ENCODE measurements at places on chromosomes 16 and 17.

DNA sequence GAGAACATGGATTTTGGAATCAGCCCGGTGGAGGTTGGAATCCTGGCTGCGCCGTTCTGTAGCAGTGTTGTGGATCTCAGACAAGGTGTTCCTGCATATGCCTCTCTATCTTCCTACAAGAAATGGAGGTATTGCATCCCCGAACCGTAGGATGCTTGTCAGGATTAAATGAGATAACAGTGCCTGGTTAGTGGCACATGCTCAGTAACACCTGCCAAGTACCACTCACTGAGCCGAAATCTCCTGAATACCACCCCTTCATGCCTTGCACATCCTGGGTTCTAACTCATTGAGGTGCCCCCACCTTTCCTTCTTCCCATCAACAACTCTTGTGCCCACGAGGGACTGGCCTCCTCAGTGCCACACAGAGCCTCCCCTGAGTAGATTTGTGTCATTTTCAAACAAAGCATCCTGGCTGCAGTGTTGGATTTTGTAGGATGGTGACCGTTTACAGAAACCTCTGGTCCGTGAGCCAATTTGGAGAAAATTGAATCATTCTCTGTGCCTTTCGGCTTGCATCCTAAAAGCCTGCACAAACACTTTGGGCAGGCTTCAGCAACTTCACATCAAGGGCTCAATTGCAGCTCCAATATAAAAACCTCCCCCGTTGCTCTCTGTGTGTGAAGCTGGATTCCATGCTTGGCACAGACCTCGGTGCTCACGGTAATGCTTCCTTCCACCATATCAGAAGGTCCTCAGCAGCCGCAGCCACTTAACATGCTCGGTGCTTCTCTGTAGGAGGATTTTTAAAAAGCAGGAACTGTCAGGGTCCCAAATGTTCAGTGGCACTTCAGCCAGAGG, 84.2 kb downstream of the WWOX start:
- DNase-seq: no peak

DNA sequence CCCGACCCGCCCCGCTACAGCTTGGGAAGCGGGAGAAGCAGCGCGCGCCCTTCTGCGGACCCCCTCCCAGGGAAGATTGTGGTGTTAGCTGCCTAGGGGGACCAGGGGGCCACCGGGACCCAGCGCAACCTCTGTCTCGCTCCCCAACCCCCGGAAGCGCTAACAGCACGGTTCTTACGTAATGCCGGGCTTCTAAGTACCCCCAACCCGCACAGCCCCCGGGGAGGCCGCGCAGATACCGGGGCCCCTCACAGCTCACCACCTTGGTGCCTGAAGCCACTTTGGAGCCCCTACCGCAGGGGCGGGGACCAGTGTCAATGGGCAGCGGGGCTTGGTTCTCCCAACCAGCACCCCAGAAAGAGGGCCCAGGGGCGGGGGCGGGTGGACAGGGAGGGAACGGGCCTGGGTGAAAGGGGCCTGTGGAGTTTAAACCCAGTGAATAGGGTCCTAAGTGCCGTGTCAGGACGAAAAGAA, 348 bp downstream of the MPP2 start:
- no peak for DNase-seq

GRCh38 chr17:61474235-61474927, 22.2 kb downstream of the TBX4 start:
- DNase-seq: no peak

DNA sequence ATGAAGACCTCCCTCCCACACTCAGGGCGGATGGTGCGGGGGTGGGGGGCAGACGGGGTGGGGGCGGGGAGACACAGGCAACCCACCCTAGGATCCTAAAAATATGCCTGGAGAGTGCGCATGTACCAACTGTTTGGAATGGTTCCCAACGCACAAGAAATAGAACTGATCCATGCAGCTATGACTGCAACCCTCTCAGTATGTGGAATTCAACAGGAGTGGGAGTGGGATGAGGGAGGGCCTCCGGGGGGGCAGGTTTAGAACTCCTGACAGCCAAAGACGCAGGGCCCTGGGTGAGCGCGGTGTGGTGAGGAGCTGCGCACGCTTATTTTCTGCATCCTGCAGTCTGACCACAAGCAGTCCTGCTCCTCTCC, 1.1 kb upstream of the P2RX5 start:
- no peak for DNase-seq

GRCh38 chr16:27585200-27585599, 35.3 kb downstream of the KATNIP start:
- DNase-seq: no peak

- DNase-seq: no peak
Measured at GRCh38 chr17:29593591-29594518, 923 bp downstream of the ANKRD13B start.

DNA sequence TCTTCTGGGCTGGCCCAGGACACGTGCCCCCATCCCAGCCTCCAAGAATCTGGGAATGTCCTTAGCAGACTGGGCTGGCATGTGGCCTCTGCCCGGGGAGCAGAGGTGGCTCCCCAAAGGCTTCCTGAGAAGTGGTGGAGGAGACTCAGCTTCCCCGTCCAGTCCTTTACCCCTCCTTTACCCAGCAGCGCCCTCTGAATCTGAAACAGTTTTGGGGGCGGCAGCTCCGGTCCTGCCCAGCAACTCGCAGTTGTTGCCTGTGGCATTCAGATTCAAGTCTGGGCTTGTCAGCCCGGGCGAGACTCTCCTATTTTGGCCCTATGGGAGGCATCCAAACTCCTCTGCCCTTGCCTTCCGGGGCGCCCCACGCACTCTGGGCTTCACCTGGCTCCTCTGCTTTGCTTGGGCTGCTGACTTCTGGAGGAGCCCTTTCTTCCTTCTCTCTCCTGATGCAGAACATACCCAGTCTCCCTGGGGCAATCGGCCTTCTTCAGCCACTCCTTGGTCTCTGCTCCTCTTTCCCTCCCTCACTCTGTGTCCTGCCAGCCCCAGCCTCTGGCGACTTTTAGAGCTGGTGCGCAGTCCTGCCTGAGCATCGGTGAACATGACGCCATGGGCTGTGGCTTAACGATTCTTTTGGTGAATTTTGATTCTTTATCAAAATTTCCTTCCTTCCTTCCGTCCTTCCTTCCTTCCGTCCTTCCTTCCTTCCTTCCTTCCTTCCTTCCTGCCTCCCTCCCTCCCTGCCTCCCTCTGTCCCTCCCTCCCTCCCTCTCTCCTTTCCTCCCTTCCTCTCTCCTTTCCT, 55.2 kb downstream of the CMIP start:
- DNase-seq: no peak

- DNase-seq: no peak
Measured at GRCh38 chr17:30318155-30318554, 15.7 kb downstream of the TMIGD1 start.

DNA sequence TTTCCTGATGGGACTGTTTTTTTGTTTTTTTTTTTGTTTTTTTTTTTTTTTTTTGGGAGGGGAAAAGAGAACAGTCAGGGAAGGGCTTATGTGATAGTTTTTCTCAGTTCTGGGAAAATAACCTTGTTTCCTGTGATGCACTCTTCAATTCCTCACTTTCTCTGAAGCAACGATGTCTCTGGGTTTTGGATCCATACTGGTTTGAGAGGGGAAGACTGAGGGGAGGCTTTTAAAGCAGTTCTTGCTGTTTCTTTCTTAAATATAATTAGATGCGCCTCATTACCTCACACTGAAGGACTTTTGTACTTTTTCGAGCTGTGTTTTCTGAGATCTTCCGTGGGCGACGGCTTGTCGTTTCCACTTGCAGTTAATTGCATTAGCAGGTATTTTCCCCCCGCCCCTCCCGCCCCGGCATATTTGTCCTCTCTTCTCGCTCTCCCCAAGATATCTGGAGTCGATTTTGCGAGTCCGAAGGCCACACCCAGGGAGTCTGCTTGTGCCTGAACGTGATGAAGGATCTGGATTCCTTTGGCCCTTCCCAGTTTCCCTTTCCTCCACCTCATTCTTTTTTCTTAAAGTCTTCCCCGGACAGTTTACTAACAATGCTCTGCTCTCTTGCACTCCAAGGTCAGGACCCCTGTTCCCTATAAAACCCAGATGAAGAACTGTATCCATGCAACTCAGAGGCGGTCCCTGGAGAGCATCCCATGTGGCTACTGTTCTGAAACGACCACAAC, 125.2 kb upstream of the ZFHX3 start:
- no peak for DNase-seq

DNA sequence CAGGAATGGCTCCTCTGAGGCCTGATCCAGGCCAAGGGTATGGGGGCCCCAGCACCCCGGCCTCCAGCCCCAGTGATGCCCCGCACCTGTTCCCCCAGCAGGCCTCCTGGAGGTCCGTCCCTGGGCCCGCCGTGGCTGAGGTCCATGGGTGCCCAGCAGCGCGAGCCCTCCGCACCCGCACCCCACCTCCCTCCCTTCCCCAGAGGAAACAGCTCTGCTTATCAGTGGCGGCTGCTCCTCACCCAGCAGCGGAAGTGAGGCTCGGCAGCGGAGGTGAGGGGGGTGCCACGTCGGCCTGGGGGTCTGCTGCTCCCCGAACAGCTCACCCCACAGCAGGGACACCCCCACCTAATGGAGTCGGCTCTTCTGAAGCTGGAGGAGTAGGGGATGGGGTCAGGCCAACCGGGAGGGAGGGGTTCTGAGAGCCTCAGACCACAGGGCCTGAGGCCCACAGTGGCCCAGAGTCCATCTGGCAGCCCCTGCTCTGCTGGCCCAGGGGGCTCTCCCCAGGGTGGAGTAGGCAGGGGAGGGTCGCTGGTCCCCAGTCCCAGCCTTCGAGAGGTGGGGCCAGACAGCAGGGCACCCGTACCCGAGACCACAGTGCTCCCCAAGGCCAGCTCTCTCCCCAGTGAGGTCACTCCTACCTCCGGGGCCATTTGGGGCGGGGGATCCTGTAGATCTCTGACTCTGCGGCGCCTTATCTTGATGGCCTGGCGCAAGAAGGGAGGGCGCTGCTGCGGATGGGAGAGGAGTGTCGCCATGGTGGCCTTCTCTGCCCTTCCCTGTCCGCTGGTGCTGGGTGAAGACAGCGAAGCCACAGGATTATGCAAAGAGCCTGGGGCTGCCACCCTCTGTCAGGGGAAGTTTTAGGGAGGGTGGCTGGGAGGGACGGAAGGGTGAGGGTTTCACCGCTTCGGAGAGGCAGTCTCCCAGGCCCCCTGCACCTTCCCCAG, at the start of gene UNC13D:
TSS of gene UNC13D (minus strand) at position 828 of the 953 bp plus-strand sequence. CDS start at position 761, 67 bp downstream.
- DNase-seq: peak; percentile 48

- no peak for DNase-seq
Measured at GRCh38 chr17:80361495-80362220, 53.3 kb upstream of the ENDOV start.

DNA sequence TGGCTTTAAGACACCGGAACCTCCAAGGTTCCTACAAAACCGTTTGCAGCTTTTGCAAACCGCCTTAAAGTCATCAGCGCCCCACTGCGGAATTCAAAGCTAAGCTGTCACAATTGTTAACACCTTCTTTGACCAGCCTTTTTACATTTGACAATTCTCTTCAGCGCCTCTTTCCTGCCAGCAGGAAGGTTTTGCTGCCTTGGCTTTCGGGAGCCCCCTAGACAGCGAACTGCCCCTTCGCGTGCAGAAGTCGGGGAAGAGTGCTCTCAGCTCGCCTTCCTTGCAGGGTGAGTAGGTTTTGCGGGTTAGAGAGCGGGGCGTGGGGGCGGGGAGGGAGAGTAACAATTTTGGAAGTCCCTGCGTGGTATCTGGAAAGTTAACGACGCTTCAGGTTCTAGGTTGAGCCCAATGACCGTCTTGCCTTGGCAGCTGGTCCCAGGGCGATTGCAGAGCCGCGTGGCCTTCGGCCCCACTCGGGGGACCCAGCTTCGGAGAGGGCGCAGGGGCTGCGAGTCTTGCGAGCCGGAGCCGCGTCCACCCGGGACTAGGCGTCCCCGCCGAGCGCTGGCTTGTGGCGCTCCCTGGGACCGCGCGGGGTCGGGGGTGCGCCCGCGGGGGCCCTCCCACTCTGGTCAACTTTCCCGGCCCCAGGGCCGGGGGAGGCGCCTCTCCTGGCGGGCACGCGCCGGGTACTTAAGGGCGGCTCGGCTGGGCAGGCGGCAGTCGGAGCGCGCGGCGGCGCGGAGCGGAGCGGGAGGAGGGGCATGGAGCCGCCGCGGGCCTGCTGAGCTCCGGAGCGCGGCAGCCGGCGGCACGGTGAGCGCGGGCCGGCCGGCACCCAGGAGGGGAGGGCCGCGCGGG, at the start of gene HAS3:
TSS of gene HAS3 (plus strand) at position 153 of the 861 bp plus-strand sequence. CDS start 3,743 bp downstream, outside the sequence.
- no peak for DNase-seq

DNA sequence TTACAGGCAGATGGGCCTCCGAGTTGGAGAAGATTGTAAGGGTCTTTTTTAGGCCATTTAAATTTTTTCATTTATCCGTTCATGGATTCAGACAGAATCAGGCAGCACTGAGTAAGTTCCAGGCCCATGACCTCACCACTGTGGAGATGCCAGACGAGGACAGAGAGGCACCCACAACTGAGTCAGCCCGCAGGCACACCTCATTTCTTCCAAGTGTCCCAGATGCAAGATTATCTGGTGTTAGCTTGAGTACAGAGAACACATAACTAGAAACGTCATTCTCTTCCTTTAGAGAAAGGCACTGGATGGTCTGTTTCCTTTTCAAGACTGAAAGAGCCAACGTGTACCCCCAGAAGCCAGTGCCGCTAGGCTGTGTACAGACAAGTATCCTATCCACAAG, 16.9 kb downstream of the CLEC16A start:
- no peak for DNase-seq

DNA sequence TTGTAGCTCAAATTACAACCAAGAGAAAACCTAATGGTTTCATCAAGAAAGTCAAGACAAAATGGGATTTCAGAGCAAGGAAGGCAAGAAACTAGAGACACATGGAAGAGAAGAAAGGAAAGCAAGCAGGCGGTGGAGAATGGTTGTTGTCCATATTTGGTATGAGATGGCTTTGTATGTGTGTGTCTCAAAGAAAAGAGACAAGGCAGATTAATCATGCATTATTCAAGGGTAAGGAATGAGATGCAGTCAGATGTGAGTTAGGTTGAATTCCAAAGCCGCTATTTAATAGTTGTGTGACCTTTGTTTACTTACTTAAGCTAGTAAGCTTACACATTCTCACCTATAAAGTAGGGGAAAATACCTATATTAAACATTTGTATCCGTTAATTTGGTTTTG, 1029.6 kb downstream of the CDH11 start:
- DNase-seq: no peak

- DNase-seq: no peak
Measured at GRCh38 chr16:72721981-72722380, 325.9 kb downstream of the ZFHX3 start.

DNA sequence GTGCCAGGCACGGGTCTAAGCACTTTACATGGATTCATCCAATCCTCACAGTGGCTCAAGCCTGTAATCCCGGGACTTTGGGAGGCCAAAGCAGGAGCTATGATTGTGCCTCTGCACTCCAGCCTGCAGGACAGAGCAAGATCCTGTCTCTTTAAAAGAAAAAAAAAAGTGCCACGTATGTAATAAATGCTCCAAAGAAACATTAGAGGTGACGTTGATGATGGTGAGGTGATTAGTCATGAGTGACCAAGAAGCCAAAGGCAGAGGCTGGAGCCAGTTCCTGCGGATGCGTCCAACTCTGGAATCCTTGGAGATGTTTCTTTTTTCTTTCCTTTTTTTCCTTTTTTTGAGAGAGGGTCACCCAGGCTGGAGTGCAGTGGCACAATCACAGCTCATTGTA, 59.4 kb upstream of the SIAH1 start:
- DNase-seq: no peak
